NCI-H524 treated with DMSO at 0.1 percent for 48 hours (cell line): ENCODE measurements at places on chromosomes 13 and 19.

DNA sequence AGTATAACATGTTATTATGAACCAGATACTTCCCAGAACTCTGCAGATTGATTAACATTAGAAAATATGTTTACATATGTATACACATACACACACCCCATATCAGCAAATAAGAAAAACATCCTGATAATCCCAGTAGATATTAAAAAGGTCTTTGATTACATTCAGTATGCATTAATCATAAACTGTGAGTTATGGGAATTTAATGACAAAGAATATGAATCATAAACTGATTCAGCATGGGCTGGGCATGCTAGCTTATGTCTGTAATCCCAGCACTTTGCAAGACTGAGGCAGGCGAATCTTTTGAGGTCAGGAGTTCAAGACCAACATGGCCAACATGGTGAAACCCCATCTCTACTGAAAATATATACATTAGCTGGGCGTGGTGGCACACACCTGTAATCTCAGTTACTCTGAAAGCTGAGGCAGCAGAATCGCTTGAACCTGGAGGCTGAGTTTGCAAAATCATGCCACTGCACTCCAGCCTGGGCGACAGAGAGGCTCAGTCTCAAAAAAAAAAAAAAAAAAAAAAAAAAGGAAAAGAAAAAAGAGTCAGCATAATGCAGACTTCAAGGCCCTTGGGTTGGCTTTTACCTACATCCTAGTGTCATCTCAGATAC lies 581.9 kb upstream of the PRR20A start:
- no peak for DNase-seq

- DNase-seq = no peak
Observed at GRCh38 chr13:91813253-91813652, 414.8 kb downstream of the GPC5 start.

DNA sequence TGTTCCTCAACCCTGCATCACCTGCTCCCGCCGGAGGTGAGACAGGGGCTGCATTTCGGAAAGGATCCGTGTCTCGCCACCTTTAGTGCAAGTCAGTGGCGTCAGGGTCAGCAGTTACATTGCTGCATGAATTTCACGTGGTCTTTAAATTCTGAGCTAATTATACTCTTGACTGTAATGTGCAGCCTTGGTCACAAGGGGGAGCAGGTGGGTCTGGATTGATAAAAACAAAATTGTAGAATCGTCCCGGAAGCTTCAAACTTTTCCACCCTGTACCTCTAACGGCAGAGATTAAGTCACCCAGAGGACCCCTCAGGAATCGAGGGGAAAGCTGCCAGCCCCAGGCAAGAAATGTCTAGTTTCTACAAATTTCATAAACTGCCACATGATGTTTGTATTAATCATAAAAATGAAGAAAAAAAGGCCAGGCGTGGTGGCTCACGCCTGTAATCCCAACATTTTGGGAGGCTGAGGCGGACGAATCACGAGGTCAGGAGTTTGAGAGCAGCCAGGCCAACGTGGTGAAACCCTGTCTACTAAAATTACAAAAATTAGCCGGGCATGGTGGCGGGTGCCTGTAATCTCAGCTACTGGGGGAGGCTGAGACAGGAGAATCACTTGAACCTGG lies 20.2 kb downstream of the BBC3 start:
- DNase-seq = peak; percentile 29

DNA sequence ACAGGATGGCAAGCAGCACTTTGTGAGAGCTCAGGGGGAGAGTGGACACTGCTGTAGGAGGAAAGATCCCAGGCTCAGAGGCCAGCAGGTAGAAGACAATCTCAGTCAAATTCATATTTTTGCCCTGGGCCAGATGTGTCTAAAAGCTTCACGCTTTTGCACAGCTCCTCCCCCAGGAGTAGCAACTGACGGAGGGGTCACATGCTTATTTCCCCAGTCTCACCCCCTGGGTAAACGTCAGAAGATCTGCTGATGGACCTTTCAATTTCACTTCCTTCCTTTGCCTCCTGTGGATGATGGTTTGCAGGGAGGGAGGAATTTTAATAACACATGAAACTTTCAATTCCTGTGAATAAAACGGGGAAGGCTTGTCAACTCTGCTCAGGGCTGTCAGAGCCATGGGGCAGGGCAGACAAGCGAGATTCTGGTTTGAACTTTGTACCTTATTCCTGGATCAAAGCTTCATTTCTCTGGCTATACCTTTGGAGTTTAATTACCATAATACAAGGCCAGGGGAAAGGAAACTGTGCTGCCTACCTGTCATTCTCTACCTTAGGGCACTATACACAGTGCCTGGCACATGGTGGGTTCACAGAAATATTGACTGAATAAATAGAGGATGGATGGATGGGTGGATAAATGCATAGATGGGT lies 41.0 kb downstream of the POU4F1 start:
- DNase-seq = no peak

DNA sequence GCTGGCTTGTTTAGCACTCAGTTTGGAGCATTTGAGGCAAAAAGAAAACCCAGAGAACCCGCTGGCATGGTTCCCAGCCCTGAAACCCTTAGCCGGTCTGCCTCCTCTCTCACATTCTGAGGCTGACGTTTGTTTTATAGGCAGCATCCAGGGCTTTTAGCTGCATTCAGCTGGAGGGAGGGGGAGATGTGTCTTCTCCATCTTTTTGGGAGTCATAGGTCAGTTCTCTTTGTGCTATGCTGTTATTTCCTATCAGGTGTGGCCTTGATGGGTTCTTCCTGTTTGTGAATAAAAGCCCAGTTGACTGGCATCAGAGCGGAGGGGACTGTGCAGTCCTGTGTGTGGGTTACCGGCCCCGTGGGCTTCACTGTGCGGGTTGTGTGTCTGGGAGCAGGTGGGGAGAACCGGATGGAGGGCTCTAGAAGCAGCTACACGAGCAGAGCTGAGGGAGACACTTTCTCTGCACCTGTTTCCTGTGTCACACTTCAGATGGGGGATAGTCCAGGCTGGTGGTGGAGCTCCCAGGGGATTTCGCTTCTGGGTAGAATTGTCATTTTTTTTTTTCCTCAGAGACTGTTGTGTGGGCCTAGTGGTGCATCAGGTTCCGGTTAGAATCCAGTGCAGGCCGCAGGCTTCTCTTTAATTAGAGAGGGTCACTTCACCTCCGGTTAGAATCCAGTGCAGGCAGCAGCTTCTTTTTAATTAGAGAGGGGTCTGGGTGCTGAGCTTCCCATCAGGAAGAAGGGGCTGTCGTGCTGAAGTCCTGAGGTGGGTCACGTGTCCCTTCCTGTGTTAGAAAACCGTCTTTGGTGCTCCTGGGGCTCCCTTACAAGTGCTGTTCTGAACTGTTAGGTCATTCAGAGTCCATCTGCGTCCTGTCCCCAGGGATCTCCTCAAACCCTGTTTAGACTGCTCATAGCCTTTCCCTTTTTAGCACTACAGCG lies 69.6 kb downstream of the ARHGEF7 start:
- no peak for DNase-seq

DNA sequence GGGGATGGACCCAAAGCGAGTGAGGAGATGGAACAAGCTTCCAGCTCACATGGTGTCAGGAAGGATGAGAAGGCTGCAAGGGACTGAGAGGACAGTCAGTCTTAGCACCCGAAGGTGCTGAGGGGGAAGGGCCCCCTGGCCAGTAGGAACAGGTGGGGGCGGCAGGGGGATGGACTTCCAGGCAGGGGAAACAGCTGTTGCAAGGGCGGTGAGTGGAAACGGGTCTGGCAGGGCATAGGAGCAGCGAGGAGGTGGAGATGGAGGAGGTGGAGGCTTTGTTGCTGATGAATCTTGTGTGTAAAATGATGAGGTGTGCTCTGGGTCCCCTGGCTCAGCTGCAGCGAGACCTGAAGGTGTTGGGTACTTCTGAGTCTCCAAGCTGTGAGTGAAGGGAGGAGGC lies 1.2 kb downstream of the MAP1S start:
- no peak for DNase-seq

- no peak for DNase-seq
Observed at GRCh38 chr13:102117175-102117831, 284.5 kb downstream of the FGF14 start.

DNA sequence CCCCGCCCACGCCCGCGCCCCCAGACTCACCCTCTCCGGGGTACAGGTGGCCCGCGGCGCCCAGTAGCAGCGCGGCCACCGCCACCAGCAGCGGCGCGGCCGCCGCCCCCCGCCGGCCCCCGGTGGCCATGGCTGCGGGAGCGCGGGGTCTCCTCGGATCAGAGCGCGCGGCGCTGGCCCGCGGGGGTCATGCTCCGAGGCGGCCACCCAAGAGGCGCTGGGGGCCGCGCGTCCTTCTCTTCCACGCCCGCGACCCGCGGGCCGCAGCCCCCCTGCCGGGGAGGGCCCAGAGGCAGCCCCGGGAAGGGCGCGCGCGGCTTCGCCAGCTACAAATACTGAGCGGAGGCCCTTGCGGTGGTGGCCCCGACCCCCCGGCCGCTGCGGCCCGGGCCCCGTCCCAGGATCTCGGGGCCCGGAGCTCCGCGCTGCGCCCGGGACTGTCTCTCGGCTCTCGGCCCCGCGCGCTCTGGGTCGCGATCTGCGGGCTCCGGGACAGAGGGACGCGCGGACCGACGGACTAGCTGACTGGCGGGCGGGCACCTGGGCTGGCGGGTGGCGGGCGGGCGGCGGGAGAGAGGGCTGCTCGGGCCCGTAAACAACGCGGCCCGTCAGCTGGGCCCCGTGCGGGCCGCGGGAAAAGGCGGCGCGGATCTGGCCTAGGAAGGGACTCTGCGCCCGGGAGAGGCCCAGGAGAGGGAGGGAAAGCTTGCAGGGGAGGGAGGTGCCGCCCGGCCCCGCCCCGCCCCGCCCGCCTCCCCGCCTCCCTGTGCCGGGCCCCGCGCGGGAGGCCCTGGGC lies at the start of gene INSR:
Gene INSR, minus strand, starts transcription at position 653 of the 796 bp plus-strand sequence. Its CDS starts 523 bp downstream, at position 130.
- DNase-seq = peak; percentile 58
